ENCODE measurements at places on chromosomes 2 and 18.
A peak's percentile ranks its signal among the peaks of the same experiment; 100 is the strongest.

DNA sequence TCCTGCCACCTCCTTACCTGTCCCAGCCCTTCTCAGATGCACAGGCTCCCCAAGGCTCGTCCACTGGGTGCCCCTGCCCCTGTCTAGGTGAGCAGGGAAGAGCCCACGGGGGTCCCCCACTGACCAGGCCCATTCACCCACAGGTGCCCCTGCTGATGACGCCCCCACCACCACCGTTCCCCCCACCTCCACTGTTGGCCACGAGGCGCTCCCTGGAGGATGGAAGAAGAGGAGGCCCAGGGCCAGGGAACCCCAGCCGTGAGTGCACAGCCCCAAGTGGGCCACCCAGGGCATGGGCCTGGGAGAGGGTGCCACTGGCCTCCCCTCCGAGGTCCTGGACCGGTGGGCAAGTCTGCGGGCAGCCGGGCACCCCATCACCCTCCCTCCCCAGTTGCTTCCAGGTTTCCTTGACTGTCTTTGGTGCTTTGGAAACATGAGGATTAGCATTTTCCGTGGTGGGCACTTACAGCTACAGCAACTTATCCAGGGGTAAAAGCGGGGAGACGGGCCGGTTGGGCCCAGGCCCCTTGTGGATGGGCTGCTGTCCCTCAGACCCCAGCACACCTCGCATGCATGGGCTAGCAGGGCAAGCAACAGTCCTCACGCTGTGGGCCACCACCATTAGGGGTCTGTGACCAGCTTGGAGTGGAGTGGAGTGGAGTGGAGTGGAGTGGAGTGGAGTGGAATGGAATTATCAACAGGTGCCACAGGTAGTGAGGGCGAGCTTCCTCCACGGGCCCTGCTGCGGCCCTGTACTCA, 13.2 kb upstream of the KLHL30 start:
- no peak for DNase-seq

- no peak for DNase-seq
Measured at GRCh38 chr2:206611191-206611590, 31.1 kb upstream of the FAM237A start.

- no peak for DNase-seq
Measured at GRCh38 chr2:140542627-140543026, 1588.2 kb downstream of the LRP1B start.

- no peak for DNase-seq
Measured at GRCh38 chr2:186761814-186762213, 68.0 kb downstream of the FAM171B start.

DNA sequence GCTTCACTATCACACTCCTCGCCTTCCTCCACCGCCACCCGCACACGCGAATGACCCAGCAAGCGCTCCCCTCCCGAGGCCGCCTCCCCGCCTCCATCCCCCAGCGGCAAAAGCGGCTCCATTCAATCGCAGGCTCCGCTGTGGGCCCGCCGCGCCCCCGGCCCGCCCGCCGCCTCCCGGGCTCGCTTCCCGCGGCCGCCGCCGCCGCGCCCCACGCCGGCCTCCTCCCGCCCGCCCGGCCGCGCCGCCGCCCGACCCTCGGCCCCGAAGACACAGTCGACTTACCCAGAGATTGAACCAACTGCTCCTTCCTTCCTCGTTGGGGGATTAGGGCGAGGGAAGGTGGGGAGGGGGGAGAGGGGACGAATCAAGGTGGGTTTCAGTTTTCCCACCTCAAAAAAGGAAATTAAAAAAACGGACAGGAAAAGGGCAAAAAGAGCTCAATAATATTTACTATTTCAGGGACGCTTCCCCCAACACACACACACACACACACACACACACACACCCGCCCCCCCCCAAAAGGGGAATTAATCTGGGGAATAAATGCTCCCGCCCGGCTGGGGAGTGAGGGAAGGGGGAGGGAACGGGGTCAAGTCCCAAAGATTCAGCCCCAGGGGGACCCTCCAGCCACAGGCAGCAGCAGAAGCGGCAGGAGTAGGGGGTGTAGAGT, 743 bp downstream of the XPO1 start:
- DNase-seq: peak; percentile 34

DNA sequence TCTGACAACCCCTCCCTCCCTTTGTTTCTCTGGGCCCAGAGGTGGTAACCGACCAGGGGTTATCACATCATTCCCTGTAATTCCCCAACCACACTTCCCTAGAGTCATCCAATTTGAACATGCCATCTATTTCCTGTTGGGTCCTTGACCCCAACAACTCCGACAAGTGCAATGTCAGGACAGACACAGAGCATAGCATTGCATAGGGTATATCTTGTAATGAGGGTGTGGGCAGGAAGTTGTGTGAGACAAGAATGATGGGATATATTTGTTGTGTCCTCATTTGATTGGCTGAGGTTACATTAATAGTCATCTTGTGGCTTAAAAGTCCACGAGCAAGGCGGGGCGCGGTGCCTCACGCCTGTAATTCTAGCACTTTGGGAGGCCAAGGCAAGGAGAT, 33.4 kb upstream of the CNOT11 start:
- DNase-seq: no peak

DNA sequence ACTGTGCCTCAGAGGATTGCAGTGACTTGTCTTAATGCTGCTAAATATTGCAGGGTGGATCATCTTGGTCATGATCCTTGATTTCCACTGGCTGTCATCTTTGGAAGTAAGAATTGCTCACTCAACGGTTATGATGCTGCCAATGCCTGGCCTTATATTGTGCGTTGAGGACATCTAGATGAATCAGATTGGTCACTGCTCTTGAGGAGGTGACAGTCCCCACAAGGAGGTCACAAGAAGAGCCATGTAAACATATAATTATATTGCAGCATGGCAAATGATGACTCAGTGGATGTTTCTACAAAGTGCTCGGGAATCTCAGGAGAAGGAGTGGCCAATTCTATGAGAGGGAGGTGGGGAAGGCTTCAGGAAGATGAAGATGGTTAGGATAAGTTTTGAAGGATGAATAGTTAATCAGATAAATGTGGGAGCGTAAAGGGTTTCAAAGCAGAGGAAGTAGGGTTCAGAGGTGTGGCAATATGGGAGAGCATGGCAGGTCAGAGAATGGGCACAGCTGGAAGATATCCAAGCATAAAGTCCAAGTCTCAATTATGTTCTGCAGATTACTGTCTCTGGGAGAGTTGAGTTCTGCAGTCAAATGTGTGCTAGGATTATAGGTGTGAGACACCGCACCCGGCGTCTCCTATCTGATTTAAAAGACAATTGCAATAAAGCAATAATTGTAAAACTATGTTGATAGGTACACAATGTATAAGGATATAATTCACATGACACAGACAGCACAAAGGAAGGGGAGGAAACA, 21.3 kb upstream of the TMEM131 start:
- no peak for DNase-seq

- DNase-seq: no peak
Measured at GRCh38 chr18:67281746-67282145, 234.8 kb downstream of the DSEL start.

DNA sequence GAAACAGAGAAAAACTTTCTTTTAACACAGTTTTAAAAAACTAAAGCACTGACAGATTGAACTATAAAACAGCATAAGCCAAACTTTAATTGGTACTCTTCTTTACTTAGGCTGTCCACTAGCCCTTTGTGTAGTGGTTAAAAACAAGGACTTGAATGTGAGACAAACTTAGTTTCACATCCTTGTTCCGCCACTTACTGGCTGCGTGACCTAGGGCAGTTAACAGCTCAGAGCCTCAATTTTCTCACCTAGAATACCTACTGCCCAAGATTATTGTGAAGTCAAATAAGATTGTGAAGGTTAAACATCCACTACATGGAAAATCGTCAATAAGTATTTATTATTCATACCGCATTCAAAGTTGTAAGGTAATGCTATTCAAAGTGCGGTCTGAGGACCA, 2.0 kb downstream of the WDR35 start:
- DNase-seq: no peak

- DNase-seq: no peak
Measured at GRCh38 chr2:86396291-86396785, 44.8 kb upstream of the KDM3A start.
